LHCN-M2 (cell line): ENCODE measurements at places on chromosomes 16 and 17. TPM values are rescaled to one million over a fixed set of nuclear protein-coding genes. Genes with fewer than 3 reads are reported as not detected.

The UTS2R gene
- 0.11 TPM in 1 of 2 replicates, not detected in the other for total RNA-seq

DNA sequence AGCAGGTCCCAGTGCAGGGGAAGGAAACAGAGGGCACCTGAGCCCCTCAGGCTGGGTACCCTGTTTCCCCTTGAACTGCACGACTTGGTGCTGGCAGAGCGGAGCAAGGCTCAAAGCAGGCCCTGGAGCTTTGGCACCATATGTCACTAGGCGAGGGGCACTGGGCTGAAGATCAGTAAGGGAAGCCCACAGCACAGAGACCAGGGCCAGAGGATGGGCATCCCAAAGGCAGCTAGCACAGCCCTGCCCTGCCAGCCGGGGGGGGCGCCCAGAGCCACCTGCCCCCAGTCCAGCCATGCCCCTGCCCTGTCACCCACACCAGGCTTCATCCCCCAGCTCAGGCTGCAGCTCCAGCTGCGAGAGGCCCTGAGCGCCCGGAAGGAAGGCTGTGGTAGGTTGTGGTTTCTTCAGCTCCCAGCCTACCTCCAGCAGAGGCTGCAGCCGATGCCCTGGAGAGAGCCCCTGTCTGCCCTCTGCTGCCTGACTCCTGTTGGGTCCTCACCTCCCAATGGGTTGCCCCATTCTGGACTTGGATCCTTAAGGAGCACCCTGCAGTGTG, 10.9 kb downstream of the NHERF1 start:
- DNase-seq, result peak; percentile 65

The C16orf89 gene
- 0.26 TPM in 1 of 2 replicates, not detected in the other for total RNA-seq

The TNFSF12 gene
- 14.8 and 20.7 TPM in 2 replicates for total RNA-seq

- DNase-seq, result no peak
These were observed 8.6 kb upstream of the BAHCC1 start for GRCh38 chr17:81386646-81387099.

DNA sequence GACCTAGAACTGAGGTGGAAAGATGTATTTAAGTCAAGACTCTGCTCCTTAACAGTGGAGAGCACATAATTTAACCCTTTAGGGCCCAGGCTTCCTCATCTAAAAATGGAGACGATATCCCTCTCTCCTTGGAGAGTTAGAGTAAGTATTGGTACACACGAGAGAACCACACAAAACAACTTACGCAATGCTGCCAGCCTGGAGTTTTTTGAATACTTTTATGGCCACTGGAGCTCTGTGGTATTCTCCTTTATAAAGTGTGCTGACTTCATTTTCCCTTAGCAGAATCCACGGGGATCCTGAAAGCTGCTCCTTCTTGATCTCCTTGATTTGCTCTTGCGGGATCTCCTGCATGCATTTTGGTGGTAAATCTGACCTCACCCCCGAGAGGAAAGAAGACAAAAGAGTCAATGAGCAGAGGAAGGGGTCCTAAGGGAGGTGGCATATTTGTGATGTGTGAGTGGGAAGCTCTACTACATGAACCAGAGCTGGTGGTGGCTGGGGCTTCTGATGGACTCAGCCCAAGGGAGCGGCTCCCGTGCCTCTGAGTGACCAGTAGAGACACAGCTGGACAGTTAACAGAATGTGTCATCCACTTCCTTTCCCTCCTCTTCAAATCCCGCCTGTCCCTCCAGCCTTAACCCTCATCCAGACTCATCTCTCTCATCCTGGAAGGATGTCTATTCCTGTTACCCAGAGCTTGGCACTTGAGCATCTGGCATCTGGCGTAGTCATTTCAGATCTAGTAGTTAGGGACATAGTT, 9.4 kb downstream of the MLKL start:
- peak; percentile 34 for DNase-seq

GRCh38 chr16:48540222-48540900, 69.6 kb downstream of the N4BP1 start:
- DNase-seq, result no peak

DNA sequence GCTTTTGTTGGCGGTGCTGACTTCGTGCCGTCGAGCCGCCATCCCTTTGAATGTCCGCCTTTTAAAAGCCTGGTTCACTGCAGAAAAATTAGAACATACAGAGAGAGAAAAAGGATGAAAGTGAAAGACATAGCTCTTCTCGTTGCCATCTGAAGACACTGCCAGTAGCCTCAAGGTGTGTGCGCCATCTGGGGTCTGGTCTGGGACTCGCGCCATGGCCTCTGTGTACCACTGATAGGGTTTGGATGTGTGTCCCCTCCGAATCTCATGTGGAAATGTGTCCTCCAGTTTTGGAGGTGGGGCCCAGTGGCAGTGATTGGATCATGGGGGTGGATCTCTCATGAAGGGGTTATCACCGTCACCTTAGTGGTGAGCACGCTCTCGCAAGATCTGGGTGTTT, 15.5 kb downstream of the GSE1 start:
- no peak for DNase-seq

The DPEP3 gene
- total RNA-seq, result not detected in 2 replicates
